ENCODE measurements at places on chromosomes 3 and 15. TPM values are rescaled to one million over a fixed set of nuclear protein-coding genes. Genes with fewer than 3 reads are reported as not detected.

GRCh38 chr15:43276563-43277200 is 10.0 kb upstream of the TGM5 start:
- no peak for DNase-seq

DNA sequence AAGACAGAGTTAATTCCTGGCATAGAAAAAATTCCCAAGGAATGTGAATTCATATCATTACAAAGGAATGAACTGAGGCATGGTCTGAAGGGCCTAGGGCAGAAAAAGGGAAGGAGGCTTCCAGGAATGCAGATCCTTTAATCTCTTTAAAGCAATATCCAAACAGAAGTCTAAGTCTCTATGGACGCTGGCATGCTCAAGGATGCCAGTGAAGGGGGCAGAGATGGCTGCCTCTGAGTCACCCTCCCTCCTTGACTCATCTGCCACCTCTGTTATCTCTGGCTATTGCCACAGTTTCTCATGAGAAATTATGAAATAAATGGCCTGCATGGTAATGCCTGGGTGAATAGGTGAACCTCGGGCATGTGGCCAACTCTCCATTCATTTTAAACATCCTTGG is 96.3 kb upstream of the BCL6 start:
- no peak for DNase-seq

DNA sequence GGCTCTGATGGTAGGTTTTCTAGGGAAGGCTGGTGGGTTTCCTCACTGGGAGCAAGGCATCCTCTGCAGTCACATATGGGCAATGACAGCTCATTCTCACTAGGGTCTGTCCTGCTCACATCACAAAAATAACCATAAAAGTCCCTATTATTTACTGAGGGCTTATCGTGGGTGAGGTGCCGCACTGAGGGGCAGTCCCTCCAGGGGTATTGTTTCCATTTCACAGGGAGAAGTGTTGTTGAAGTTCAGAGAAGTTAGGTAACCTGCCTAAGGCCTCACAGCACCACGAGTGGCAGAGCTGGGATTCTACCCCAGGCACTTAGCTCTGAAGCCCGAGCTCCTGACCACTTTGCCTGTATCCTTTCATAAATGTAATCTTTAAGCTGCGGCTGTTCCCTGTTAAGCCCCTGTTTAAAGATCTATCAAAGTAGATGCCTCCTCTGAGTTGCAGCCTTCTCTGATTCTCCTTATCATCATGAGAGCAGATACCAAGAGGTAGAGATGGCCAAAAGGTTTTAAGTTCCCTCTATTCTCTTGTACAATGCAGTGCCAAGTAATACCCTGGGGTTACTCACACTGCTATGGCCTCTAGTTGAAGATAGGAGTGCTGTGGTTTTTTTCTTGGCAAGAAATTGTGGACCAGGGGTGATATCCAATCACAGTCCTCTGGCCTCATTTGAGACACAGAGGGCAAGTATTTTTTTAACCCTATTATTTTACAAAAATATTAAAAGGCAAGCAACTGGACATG is 107.0 kb downstream of the RPLP1 start:
- DNase-seq, result no peak

GRCh38 chr3:54653456-54654195 is 274.2 kb downstream of the LRTM1 start:
- no peak for DNase-seq

The DLEC1 gene
- 7.5 TPM for total RNA-seq

The TP63 gene
- total RNA-seq, result 0.97 TPM

- no peak for DNase-seq
Observed at GRCh38 chr15:58770519-58770856, 614 bp upstream of the MINDY2 start.

GRCh38 chr3:72150634-72151412 is 365.9 kb upstream of the PROK2 start:
- DNase-seq, result no peak

The SLC24A5 gene
- total RNA-seq, result not detected
